ENCODE measurements at places on chromosomes 5 and 9.

DNA sequence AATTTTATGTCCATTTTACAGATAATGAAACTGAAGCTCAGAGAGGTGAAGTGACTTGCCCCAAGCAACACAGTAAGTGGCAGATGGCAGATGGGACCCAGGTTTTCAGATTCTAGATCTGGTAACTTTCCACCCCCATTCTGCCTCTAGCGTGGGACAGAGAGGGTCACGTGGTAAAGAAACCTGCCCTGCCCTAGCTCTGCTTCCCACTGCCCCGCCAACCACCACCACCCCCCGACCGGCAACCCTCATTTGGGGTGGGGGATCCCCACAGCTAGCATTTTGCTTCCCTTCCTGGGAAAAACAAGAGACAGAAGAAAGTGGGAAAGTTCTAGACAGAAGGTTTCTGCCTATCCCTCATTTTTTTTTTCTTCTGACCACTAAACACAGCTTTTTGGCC is 172.5 kb downstream of the ACTL7B start:
- no peak for DNase-seq

DNA sequence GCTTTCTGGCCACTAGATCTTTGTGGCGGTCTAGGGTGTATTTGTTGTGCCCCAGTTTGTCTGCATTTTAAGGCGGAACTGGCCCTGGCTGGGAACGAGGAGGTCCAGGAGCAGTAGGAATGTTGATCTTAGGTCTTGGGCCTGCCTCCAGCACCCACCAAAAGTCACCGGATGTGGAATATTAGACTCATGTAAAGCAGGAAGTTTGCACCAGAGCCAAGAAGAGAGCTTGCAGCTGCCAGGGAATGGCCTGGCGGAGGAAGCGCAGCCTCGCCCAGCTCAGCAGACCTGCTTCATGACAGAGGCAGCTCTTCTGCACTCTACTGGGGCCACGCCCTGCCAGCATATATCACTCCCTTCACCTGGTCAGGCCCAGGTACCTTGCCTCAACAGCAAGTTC is 3.3 kb downstream of the GPX3 start:
- DNase-seq: no peak

DNA sequence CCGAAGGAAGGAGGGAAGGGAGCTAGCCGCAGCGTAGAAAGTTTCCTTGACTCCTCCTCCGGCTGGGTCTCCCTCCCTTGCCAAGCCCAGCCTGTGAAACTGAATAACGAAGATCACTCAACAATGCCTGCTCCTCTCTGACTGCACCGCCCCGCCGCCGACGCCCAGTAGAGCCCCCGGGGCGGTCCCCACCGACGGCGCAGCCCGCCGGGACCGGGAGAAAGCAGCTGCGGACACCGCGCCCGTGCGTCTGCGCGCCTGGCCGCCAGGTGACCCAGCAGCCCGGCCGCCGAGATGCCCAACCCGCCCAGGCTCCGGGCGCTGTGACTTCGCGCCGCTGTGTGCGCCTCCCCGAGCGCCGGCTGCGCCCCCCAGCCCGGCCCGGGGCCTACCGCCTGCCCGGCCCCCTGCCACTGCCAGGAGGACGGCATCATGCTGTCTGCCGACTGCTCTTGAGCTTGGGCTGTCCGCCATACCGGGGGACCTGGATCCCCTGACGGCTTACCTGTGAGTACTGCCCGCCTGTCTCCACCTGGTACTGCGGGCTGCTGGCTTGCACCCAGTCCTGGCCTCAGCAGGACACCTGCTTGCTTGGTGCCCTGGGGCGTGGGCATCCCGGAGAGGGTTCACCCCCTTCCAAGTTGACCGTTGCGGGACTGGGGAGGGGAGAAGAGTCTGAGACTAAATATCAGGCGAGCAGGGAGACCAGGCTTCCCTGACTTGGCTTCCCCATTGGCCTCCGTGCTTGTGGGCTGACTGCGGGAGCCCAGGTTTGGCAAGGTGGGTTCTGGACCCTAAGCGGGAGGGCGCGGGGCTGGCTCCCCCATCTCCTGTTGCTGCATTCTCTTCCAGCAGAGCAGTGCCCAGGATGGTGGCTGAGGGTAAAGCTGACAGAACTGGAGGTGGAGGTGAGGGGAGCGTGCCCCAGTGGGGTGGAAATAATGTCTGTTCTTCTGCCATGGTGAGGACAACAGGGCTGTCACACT is 26.2 kb upstream of the SPTLC1 start:
- DNase-seq: no peak

- no peak for DNase-seq
These were observed 619.4 kb upstream of the KLF4 start for GRCh38 chr9:108108852-108109448.

DNA sequence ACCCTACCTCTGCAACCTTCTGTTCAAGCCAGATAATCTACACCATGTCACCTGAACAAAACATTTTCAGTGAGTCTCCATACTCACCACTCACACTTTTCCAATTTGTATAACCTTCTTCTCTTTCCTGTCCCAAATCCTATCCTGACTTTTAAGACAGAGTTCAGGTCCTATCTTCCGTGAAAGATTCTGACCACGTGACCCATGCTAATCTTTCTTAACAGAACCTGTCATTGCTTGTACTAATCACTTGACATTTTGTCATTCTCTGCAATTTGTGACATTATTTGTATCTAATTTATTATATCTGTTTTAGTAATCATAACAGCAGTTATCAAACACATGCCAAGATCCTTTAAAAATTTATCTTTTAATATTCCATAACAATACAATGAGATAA is 132.5 kb upstream of the PRLR start:
- no peak for DNase-seq

GRCh38 chr9:16519001-16519400 is 351.5 kb downstream of the BNC2 start:
- DNase-seq: no peak

GRCh38 chr5:144307736-144308135 is 137.1 kb downstream of the KCTD16 start:
- no peak for DNase-seq

DNA sequence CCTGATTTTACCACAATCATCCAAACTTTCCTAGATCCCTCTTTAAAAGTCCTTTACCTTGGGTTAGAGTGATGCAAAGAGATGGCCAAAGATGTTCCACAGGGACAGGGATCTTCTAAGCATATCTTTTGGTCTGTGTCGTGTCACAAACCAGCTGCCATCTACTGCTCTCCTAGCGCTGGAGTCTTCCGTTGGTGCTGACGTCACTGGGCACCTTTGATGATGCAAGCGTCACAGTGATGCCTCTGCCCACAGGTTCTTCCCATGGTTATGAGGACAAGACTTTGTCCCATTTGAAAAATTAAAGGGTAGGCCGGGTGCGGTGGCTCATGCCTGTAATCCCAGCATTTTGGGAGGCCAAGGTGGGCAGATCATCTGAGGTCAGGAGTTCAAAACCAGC is 1.7 kb upstream of the GLT6D1 start:
- DNase-seq: no peak

- no peak for DNase-seq
These were observed 1.7 kb downstream of the DMRT3 start for GRCh38 chr9:977838-978830.

GRCh38 chr9:121598965-121599871 is 52.2 kb upstream of the DAB2IP start:
- no peak for DNase-seq

GRCh38 chr5:137594717-137595116 is 95.6 kb upstream of the SPOCK1 start:
- DNase-seq: no peak

DNA sequence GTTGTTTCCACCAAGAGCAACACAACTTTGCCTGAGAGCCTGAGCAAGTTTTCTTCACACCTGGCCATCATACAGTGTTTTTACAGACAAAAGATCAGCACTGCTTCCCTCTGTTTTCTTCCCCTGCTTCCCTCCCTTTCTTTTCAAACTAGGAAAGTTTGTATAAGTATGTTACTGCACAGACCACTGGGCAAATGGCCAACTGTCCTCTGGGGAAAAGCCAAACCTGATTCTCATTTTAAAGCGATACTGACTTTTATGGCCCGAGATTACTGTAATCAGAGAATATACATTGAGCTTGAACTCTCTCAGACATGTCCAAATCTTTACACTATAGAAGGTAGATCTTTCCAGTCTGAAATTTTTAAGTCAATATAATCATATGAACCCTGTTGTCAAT is 415.0 kb downstream of the NFIB start:
- DNase-seq: no peak

- DNase-seq: no peak
These were observed 37.8 kb downstream of the PRELID2 start for GRCh38 chr5:145797336-145797735.

GRCh38 chr5:135398160-135398854 is 724 bp downstream of the MACROH2A1 start:
- no peak for DNase-seq

- DNase-seq: no peak
These were observed 220.0 kb downstream of the KDM4C start for GRCh38 chr9:6977761-6978160.

- no peak for DNase-seq
These were observed 112.6 kb downstream of the TMC1 start for GRCh38 chr9:72633966-72634365.

GRCh38 chr9:107749787-107750444 is 260.3 kb upstream of the KLF4 start:
- DNase-seq: peak; percentile 17

DNA sequence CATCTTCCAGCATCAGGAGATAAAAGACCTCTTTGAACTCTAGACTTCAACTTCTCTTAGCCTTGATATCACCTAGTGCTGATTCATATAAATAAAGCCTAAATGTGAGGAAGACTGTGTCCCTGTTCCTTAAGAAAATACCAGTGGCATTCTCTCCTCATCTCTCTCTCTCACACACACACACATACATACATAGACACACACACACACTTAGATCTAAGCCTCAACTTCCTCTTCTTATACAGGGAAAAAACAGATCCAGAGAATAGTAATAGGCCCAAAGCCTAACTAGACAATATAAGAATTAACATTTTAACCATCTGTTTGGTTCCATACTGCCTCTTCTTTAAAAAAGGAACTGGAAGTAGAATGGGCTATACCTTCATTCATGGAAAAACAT is 195.3 kb upstream of the NR4A3 start:
- no peak for DNase-seq

DNA sequence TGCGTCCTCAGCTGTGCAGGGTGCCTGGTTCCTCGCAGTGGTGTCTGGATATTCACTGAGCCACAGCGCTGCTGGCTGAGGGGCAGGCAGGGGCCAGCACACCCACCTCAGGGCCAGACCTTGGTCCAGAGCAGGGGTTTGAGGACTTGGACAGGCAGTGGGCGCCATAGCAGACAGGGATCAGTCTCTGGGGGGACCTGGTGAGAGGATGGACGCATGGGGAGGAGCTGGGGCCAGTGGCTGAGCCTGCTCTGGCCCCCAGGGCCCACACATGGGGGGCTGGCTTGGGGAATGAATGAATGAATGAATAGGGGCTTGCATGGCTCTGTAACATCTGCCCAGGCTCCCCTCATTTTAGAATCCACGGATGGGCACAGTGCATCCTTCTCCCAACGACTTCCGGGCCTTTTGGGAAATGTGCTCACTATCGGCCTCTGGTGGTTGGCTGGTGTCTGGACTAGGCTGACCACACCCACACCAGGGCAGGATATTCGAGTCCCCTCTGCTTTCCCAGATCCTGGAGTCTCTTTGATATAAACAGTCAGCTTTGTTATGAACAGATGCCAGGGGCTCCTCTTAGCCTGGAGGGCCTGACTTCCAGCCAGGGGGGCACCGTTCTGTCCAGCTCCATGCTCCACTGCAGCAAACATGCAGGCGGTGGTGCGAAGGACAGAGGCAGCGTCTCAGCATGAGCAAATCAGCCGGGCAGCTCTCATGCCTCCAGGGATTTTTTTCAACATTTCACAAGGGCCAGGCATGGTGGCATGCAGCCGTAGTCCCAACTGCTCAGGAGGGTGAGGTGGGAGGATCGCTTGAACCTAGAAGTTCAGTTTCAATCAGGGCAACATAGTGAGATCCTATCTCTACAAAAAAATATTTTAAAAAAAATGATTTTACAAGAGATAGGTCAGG is 62.6 kb downstream of the NEK6 start:
- DNase-seq: peak; percentile 40

DNA sequence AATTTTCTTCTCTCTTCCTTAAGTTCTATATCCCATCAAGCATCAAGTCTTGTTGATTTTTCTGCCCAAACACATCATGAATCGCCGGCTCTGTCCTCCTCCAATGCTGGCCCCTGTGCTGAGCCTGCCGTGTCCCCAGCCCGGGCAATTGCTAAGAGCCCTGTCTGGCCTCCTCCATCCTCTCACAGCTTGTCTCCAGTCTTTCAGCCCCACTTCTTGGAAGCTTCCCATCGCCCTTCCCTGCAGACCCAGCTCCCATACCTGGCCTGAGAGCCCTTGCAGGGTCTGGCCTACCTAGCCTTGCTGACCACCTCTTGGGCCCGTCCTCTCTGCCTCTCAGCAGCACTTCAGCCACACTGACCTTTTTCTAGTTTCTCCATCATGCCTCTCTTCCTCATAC is 61.9 kb downstream of the COL15A1 start:
- no peak for DNase-seq

- DNase-seq: no peak
These were observed 160.3 kb downstream of the WDR70 start for GRCh38 chr5:37539459-37539858.

GRCh38 chr5:93598091-93599000 is 15.3 kb downstream of the NR2F1 start:
- no peak for DNase-seq

GRCh38 chr5:41083306-41083705 is 12.2 kb upstream of the MROH2B start:
- DNase-seq: no peak

- DNase-seq: no peak
These were observed 403.1 kb upstream of the WWC1 start for GRCh38 chr5:167888393-167888792.

GRCh38 chr5:170363671-170364070 is 25.5 kb downstream of the KCNMB1 start:
- DNase-seq: no peak

- DNase-seq: no peak
These were observed 74.3 kb downstream of the SEC61B start for GRCh38 chr9:99296291-99296951.

DNA sequence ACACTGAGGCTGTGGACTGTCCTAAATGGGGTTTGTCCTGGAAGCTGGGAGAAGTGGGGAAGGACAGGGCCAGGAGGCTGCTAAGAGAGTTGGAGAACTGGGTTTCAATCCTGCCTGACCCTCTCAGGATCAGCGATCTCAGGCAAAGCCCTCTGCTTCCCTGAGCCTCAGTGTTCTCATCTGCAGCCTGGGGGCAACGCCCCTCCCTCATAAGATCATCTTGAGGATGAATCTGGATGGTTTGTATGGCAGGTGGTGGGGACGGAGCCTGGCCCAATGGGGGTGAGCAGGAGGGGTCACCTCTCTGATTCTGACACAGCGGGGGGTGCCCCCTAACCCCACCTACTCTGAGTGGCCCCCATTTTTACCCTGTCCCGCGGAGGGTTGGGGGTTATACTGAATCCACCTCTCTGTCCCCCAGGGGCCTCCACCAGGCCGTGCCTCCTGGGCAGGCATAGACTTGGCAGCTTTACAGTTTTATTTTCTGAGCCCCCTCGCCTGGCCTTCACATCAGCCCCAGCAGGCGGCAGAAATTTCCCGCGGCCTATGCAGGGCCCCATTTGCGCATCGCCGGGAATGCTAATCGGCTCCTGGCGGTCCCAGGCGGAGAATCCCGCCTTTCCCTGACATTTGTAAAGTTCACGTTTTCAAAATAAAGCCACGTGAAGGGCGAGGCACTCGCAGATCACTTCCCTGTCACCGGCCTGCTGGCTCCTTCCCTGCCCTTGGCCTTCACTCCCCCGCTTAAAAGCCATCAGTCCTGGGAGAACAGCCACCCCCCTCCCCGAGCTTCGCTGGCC is 17.8 kb upstream of the LAMC3 start:
- no peak for DNase-seq
